Activated T-helper 17 cell treated with anti-CD3 and anti-CD28 coated beads, Interleukin-2, amount 50 U/mL, for 72 hours (primary cell): ENCODE measurements at places on chromosomes 2 and 18.

DNA sequence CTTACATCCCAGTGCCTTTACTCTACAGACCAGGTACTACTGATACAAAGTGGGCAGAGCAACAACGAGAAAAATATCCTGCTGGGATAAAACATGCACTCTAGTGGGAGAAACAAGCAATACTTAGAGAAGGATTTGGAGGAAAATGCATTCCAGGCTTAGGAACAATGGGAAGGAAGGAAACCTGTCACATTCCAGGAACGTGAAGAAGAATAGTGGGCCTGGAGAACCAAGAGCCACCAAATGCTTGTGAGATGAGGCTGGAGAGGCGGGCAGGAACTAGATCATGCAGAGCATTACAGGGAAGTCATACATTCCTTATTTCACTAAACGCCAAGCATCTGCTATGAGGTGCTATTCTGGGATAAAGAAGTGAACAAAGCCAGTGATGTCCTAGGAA, 342.3 kb downstream of the DCC start:
- no peak for ATAC-seq

DNA sequence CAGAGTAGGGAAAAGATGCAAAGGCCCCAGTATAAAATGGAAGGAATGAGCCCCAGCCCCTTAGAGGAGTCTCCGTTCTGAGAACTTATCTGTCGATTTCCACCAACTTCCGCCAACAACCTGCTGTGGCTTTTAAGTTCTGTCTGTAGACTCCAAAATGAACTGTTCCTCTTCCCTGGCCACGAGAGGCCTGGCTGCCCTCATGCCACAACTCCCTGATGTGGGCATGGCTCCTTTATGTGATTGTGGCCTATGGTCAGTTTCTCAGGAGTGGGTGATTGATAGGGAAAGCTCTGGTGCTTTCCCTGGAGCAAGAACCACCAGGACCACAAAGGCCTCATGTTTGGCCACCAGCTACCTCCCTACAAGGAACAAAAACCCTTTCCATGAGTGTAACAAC, 18.8 kb upstream of the CD207 start:
- no peak for ATAC-seq

- no peak for ATAC-seq
Observed at GRCh38 chr18:24333084-24333483, 64.5 kb downstream of the OSBPL1A start.

GRCh38 chr2:173555833-173556232, 201.2 kb downstream of the CDCA7 start:
- ATAC-seq, result no peak

DNA sequence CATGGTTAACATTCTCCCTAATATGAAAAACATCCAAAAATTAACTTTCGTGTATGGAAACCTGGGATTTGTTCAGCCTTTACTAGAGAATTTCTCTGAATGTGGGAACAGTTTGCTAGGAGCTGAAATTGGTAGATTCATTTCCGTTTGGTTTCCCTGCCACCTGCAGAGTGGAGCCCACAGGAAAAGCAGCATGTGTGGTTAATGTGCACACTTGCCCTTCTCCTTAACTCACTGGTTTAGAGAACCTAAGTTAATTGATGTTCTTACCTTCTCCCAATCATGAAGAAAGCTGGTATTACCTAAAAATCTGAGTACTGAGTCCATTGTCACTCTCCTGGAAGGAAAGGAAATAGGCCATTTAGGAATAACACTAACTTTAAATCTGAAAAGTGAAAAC, 37.6 kb upstream of the ASXL3 start:
- no peak for ATAC-seq

GRCh38 chr2:18548621-18549020, 11.8 kb downstream of the RDH14 start:
- ATAC-seq, result no peak

GRCh38 chr2:11532416-11533055, 1.3 kb upstream of the GREB1 start:
- no peak for ATAC-seq

GRCh38 chr2:68463287-68463877, 3.7 kb downstream of the FBXO48 start:
- no peak for ATAC-seq

DNA sequence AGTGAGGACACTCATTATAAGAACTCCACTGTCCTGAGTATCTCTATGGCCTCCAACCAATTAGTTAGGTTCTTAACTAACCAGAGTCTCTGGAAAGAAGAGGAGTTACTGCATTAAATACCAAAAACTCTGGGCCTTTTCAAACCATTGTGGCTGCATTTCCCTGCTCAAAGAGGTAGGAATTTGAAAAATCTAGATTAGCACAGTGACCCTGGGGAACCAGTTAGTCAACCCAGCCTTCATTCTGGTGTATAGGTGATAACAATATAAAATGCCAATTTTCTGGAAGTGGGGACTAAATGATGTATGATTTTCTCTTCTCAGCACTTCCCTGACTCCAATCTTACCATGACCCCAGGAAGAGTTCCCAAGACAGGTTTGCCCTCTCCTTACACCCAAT, 287.8 kb upstream of the SETBP1 start:
- ATAC-seq, result no peak

- peak; percentile 99 for ATAC-seq
Observed at GRCh38 chr2:23436346-23437098, 51.5 kb downstream of the KLHL29 start.

DNA sequence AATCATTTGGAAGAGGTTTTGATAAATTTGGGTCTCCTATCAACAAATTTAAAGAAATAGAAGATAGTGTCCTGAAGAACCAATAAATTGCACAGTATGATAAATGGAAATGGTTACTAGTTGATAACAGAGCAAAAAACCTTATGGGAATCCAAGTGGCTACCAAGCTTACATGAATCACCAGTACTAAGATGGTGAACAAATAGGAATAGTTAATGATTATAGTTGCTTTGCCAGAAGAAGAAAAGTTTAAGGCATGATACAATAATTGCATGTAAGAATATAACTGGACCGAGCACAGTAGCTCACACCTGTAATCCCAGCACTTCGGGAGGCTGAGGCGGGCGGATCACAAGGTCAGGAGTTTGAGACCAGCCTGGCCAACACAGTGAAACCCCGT, 19.6 kb upstream of the INO80D start:
- ATAC-seq, result no peak

DNA sequence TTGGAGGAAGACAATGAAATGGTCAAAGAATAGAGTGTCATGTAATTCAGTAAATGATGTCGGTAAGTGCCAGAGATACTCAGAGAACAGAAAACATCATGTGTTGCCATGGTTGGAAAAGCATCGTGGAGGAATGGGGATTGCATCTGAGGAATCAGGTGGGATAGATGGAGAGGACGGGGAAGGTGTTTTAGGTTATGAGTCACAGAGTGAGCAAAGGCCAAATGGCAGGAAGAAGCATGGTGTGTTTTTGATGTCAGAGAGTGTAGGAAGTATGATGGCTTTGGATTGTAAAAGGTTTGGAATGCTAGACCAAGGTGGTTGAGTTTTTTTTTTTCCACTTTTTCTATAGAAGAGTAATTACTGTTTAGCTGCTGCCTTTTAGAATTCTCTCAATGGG, 27.5 kb upstream of the CD28 start:
- ATAC-seq, result no peak

- no peak for ATAC-seq
Observed at GRCh38 chr2:172819943-172820342, 84.3 kb downstream of the RAPGEF4 start.

DNA sequence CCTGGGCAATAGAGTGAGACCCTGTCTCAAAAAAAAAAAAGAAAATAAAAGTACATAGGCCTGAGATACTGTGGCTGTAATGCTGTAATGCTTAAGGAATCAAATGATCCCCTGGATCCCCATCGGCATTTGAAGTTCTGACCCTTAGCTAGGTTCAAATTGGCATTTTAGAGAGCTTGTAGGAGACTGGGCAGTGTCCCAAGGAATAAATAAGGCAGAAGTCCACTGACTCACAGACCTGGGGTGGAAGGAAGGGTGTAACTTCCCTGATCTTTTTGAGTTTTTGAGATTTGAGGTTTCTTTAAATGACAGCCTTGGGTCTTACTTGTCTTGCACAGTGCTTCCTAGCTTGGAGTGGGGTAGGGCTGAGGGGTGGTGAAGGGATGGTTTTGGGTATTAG, 553.7 kb downstream of the SLC4A3 start:
- ATAC-seq, result no peak

- no peak for ATAC-seq
Observed at GRCh38 chr2:173044686-173045085, 31.0 kb upstream of the MAP3K20 start.

- ATAC-seq, result no peak
Observed at GRCh38 chr18:78672862-78673446, 306.7 kb upstream of the SALL3 start.

- ATAC-seq, result no peak
Observed at GRCh38 chr2:65415091-65415490, 17.3 kb downstream of the SPRED2 start.

DNA sequence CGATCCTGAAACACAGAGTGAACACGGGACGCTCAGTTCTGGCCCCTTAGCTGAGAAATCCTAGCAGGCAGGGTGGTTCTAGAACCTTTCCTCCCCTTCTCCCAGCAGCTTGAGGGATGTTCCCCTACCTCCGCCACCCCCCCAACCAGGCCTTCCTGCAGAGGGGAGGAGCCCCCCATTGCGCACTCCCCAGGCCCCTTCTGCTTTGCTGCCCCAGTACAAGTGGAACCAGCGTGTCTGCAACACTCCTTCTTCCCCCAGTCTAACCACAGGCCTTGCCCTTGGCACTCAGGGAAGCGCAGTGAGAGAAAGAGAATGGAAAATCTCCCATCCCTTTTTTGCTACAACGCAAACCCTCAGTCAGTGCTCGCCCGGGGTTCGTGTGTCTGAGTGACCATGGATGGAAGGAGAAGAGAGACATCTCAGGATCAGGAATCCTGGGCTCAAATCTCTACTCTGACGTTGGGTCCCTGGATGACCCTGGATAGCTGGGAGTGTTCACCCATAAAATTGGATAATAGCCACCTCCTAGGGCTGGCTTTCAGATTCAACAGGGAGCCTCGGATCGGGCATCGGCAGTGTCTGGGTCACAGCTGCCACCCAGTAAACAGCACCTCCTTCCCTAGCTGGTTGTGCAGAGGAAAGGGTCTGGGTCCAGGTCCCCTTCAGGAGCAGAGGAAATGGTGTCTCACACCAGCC, 3.7 kb downstream of the NPPC start:
- ATAC-seq, result no peak

- no peak for ATAC-seq
Observed at GRCh38 chr18:79600596-79600995, 79.0 kb upstream of the CTDP1 start.

DNA sequence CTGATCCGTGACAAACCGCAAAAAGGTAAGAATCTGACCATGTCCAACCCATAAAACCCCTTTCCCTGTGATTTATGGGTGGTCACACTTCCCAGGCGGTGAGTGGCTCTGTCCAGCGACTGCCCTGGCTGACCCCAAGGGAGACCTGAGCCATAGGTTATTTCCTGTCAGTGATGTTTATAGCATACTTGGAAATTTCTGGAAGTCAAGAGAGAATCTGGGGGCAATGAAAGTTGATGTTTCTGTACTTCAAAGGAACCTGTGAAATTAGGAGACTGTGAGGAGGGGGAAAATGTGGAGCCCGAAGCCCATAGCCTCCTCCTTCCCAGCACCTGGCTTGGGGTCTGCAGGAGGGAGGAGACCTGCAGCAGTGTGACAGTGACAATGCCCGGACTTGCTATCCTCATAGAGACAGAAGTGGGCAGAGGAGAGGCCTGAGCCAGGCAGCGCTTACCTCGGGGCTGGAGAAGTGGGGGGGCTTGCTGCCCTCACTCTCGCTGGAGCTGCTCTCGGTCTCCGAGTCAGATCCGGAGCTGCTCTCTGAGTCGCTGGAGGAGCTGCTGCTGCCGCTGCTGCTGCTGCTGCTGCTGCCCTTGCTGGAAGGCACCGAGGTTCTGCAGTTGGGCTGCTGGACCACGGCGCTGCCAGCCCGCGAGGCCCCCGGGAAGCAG, 111.3 kb upstream of the REV1 start:
- no peak for ATAC-seq

GRCh38 chr2:235848055-235848454, 320.1 kb downstream of the GBX2 start:
- ATAC-seq, result no peak

- no peak for ATAC-seq
Observed at GRCh38 chr18:70005580-70005979, 57.9 kb upstream of the CD226 start.

- ATAC-seq, result no peak
Observed at GRCh38 chr2:215748446-215748845, 264.9 kb downstream of the MREG start.

- no peak for ATAC-seq
Observed at GRCh38 chr2:172762574-172762973, 26.9 kb downstream of the RAPGEF4 start.

DNA sequence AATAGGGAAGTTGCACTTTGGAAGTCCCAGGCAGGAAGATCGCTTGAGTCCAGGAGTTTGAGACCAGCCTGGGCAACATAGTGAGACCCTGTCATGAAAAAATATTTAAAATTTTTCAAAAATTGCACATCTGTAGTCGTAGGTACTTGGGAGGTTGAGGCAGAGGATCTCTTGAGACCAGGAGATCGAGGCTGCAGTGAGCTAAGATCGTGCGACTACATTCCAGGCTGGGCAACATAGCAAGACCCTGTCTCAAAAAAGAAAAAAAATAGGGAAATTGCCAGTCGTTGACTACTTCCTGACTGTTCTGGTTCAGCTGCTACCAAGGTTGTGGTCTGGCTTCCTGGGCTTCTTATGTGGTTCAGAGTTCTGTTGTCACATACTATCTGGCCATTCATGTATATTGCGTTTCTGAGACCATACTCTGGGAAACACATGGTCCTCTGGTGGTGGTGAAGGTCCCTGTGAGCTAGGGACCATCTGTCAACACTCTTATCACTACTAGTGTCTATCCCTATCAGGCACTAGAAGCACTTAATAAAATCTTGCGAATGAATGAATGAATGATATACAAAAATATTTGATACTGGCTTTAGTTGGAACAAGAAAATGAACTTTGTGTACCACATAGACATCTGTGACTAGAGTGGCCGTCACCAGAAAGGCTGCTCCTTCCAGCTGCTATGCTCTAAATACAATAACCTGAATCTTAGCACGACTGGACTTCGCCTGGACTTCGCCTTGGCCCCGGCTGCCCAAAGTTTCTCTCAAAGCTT, 861 bp upstream of the KLHL23 start:
- no peak for ATAC-seq

- ATAC-seq, result no peak
Observed at GRCh38 chr2:128369602-128370467, 51.2 kb upstream of the HS6ST1 start.

- ATAC-seq, result no peak
Observed at GRCh38 chr18:13392899-13393298, 174.3 kb downstream of the LDLRAD4 start.

DNA sequence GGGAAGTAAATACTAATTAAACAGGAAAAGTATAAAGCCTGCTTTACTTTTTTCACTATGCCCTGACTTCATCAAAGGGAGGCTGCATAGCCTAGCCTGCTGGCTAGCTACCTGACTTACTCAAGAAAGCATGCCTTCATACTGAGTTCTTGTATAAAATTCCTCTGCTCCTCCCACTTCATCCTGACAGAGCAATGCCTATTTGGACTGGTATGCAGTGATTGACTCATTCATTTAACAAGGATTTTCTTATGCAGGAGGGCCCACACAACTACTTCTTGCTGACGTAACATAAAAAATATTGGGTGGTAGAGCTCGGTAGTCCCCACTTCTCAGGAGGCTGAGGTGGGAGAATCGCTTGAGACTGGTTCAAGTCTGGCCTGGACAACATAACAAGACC, 70.5 kb downstream of the PRPF40A start:
- ATAC-seq, result no peak
